ENCODE measurements at places on chromosomes 4 and X.

DNA sequence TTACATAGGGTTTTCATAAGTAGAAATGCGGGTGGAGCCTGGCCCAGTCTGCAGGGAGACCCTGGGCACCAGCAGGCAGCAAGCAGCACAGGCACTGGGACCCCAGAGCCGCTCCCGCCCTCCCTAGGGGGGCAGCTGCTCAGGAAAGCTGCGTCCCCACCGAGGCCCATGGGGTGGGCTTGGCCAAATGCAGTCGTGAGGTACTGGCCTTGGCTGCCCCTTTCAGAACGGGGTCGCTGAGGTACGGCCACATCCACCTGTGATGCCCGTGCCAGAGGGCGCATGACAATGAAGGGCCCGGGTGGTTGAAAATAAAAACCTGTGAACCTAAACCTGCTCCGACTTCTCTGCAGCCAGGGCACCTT is 16.7 kb downstream of the TMEM175 start:
- no peak for DNase-seq

- DNase-seq: no peak
Observed at GRCh38 chrX:97027384-97027922, 143.7 kb downstream of the RPA4 start.

- DNase-seq: no peak
Observed at GRCh38 chr4:6840062-6840976, 57.8 kb downstream of the KIAA0232 start.

- no peak for DNase-seq
Observed at GRCh38 chrX:29237972-29238371, 650.7 kb downstream of the IL1RAPL1 start.

DNA sequence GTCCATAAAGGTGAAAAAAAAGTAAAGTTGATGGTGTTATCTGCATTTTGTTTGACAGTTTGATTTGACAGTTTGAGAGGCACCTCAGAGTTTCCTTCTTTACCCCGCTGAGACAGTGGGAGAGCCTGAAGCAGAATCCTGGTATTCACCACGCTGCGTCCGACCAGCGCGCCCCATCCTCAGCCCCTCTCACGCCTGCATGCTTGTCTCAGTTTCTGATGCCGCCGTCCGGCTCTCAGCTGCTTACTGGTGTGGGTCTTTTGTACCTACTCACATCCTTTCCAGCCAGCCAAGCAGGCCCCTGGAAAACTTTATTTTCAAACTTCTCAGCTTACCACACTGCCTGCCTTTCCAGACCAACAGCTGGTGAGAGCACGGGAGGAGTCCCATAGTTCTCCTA is 175.2 kb downstream of the DCLK2 start:
- DNase-seq: no peak

- no peak for DNase-seq
Observed at GRCh38 chrX:154434394-154435168, 2.4 kb upstream of the GDI1 start.

DNA sequence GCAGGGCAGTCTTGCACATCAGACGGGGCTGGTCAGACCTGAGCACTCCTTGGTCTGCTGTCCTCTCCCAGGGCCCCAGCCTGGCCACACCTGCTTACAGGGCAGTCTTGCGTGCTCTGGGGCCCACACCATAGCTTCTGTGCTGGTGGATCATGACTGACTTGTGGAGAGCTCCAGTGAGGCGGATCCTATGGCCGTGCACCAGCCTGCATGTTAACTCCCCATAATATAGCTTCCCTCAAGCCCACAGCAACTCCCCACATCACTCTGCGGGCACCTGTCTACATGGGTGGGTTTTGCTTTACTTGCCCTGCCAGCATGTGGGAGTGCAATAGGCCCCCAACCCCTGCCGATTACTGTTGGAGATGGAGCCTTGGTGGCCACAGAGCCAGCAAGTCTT is 8.2 kb upstream of the TMSB15B start:
- DNase-seq: no peak

DNA sequence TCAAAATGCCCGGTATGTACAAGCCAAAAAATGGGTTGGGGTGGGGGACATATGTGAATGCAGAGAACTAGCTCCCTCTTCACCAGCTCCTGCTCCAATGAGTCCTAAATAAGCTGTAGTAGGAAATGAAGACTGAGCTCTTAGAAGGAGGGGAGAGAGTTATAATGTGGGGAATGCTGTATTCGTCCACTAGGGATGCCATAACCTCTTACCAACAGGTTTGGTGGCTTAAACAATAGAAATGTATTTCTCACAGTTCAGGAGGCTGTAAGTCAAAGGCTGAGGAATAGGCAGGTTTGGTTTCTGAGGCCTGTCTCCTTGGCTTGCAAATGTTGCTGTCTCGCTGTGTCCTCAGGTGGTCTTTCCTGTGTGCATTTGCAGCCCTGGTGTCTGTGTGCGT is 4.4 kb upstream of the INPP4B start:
- DNase-seq: no peak

DNA sequence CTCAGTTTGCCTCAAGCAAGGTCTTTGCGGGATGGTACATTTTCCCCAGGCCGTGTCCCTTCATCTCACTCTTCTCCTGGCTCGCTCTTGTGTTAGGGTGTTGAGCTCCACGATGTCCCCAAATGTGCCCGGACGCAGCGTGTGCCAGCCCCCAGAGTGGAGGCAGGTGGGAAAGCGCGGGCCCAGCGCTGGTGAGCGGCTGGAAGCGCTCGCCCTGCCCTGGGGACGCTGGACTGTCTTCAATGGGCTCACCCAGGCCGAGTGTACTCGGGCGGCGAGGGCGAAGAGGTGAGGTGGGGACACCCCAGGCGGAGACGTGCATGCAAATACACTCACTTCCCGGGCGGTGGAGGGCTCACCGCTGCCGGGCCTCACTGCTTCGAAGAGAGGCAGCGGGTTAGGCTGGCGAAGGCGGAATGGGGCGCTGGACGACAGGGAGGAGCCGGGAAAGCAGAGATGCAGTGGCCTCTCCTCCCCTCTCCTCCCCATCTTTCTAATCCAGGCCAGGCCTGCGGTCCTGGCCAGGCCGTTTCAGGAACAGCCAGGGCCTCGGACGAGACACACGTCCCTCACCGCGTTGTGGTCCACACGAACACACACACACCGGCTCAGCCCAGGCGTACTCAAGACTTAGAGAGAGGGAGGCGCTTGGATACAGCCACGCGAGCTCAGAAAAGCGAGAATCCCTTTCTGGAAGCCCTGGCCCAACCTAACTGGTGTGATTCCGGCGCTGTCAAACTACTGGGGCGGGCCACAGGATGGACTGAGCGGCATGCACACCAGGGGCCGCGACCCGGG is 2.2 kb downstream of the NKX6-1 start:
- no peak for DNase-seq

DNA sequence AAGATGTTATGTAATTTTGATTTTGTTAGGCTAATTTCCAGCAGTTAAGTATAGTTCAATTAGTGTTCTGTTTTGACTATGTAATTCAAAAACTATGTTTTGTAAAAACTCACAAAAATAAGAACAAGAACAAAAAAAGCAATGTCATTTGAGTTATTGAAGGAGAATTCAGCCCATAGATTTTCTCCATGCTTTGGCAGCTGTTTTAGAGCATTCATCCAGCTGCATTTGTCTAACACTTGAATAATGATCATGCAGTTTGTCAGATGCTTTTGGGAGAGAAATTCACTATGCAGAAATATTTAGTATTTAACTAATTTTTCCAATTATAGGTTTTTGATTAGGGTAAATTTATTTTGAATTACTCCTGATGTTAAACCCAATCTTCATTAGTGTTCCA is 14.2 kb downstream of the CPE start:
- no peak for DNase-seq

- no peak for DNase-seq
Observed at GRCh38 chrX:63275127-63275526, 76.0 kb downstream of the SPIN4 start.

DNA sequence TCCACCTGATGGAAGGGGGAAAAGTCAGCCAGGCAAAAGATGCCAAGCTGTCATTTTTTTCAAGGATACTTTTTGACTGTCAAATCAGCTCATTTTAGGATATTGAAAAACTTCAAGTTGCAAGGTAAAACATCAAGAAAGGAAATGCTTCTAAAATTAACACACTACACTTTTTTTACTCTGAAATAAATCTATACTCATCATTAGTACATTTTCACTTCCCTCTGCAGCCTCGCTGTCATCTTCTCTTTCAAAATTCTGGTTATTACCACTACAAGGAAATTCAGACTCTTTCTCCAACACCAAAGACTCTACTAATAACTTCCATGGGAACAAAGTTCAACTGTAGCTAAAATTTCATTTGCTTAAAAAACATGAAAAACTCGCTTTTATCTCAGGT is 41.6 kb downstream of the APBB2 start:
- no peak for DNase-seq

DNA sequence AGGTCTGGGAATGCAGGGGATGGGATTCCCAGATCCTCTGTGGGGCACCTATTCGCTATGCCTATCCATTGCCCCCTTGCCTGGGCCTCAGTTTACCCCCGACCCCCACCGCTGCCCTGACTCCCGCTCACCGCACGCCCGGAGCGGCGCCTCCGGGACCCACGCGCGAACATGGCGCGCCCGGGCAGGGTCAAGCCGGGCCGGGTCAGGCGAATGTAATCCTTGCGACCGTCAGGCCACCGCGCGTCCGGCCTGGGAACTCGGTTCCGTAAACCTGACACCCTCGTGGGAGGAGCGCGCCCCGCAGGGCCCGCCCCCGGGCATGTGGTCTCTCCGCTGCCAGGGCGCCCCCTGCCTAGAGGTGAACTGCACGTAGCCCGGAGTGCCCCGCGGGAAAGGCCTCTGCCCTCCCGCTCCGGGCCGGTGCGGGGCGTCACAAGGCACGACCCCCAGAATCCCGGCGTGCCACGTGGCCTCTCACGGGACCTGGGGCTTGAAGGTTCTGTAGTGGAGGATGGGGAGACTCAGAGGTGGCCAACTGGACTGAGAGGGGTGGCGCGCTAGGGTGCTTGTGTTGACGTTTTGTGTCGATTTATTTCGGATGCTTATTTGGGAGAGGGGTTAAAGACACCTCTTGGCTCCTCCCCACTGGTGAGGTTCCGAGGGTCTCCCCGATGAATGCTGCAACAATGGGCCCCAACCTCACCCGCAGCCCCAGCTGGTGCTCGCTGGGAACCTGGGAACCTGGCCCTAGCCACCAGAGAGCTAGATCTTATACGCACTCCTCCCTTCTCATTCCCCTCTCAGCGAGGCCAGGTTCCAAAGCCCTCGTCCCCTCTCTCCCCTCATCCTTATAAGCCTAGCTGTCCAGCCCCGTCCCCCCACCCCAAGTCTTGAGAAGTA is at the start of gene PRICKLE3:
Gene PRICKLE3, minus strand, starts transcription at position 249 of the 903 bp plus-strand sequence. Its CDS starts 76 bp downstream, at position 173.
- DNase-seq: no peak

- DNase-seq: no peak
Observed at GRCh38 chr4:80903020-80903419, 127.5 kb upstream of the BMP3 start.

- DNase-seq: no peak
Observed at GRCh38 chr4:145178740-145179280, 1.6 kb downstream of the OTUD4 start.

- no peak for DNase-seq
Observed at GRCh38 chrX:118116713-118117550, at the start of gene KLHL13. Gene KLHL13, minus strand, starts transcription at chrX:118116810. Its CDS starts 88,337 bp downstream, at chrX:118028473.

GRCh38 chr4:55444827-55445226 is 49.1 kb downstream of the TMEM165 start:
- DNase-seq: no peak

DNA sequence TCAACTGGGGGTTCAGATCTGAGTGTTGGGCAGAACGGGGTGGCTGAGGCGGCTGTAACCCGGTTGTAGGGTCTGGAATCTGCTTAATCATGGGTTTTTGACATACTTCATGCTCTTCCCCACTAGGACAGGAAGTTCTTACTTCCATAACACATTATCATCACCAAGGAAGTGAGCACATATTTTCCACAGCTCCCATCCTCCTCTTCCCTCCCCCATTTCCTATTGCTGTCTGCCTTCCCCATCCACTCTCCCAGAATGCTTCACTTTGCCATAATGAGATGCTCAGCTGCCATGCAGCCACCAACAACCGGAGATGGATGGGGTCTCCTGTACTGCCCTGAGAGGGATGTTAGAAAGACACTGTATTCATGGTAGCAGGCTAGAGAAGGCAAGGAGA is 6.4 kb upstream of the DCUN1D4 start:
- no peak for DNase-seq

DNA sequence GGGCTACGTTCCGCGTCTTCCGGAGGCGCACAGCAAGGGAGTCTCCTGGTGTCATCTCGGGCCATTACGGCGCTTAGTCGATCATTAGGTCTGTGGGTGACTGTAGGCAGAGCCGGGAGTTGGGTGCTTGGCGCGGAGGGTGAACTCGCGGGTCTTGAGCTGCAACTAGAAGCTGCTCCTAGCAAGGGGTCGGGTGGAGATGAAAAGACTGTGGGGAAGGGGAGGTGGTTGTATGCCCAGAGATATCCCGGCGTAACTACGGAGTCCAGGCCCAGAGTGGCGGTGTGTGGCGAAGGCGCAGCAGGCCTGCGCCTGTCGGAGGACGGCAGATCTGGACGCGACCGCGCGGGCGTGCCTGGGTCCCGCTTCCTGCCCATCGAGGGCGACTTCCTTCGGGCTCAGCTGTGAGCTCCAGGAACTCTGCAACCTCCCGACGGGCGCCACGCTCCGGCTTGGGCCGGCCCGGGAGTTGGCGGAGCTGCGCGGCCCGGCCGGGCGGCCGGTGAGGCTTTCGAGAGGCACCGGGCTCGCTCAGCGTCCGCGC is 2.7 kb upstream of the NKX3-2 start:
- DNase-seq: no peak

DNA sequence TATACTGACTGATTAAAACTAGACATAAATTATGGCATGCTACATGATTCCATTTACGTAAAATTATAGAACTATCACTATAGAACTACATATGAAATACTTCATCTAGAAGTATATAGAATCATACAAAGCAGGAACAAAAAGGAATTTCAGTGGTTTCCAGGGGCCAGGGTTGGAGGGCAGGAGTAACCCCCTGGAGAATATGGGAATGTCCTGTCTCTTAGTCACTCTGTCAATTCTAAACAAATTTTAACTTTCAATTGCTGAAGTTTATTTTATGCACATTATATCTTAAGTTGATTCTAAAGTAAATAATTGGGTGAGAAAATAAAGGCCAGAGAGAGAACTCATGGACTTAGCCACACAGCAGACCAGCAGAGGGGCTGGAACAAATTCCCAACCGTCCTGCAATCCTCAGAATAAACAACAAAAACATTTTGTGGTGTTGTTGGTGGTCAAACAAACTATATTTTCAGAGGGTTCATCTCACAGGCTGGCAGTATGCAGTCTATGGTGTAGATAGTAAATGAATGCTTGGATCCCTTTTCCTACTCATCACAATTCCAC is 476.9 kb upstream of the SLIT2 start:
- no peak for DNase-seq

- DNase-seq: no peak
Observed at GRCh38 chr4:87005369-87005689, 70.5 kb downstream of the AFF1 start.

GRCh38 chrX:13761606-13762414 is 27.3 kb downstream of the OFD1 start:
- no peak for DNase-seq

DNA sequence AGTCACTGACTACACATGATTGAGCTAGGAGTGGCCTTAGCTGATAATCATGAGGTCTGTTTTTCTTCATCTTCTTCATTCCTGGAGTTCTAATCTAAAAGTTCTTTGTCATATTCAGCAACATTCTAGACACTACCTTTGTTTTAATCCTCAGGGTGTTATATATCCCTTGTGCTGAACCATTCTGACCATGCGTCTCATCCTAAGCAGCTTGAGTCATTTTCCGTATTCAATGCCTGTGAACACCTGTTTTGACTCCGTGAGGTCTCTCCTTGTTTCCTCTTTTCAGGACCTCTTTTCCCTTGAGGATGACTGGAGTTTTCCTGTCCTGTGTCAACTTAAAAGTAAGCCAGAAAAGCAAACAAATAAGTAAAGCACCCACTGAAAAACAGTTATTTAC is 597.9 kb downstream of the GBA3 start:
- DNase-seq: no peak

Measured in kidney epithelial cell (primary cell).